IMR-90 (cell line): ENCODE measurements at places on chromosomes 2 and 18. TPM values are rescaled to one million over a fixed set of nuclear protein-coding genes. Genes with fewer than 3 reads are reported as not detected.

NAT8 gene
- not detected in 2 replicates for total RNA-seq

TUBA4B gene
- total RNA-seq = not detected in 2 replicates

TUBA3E gene
- not detected in 2 replicates for total RNA-seq

TWIST2 gene
- 9.3 and 14.7 TPM in 2 replicates for total RNA-seq

ATIC gene
- 29.4 and 30.5 TPM in 2 replicates for total RNA-seq

TFCP2L1 gene
- total RNA-seq = not detected in 2 replicates

SIX2 gene
- total RNA-seq = not detected in 2 replicates

POTEI gene
- total RNA-seq = not detected in 2 replicates

KLHL14 gene
- total RNA-seq = not detected in 2 replicates

GRCh38 chr18:75875559-75875958 lies 448.1 kb upstream of the SMIM21 start:
- H3K4me3 ChIP-seq = no peak overlapping the region
- no peaks in the 10 kb centered on the region for H3K4me1 ChIP-seq
- no peak overlapping the region for H3K27ac ChIP-seq
- H3K27me3 ChIP-seq = no peaks in the 10 kb centered on the region
- H3K36me3 ChIP-seq = no peaks in the 10 kb centered on the region

GRCh38 chr2:237345891-237346640 lies 67.9 kb downstream of the COL6A3 start:
- peak overlapping the region; percentile 55; the same call in 1 of the 2 replicates for H3K27ac ChIP-seq
- no peak overlapping the region for H3K4me3 ChIP-seq
- H3K4me1 ChIP-seq = peaks cover 4% of the 10 kb centered on the region; the same call in 1 of the 2 replicates
- DNase-seq = peak; percentile 43

DNA sequence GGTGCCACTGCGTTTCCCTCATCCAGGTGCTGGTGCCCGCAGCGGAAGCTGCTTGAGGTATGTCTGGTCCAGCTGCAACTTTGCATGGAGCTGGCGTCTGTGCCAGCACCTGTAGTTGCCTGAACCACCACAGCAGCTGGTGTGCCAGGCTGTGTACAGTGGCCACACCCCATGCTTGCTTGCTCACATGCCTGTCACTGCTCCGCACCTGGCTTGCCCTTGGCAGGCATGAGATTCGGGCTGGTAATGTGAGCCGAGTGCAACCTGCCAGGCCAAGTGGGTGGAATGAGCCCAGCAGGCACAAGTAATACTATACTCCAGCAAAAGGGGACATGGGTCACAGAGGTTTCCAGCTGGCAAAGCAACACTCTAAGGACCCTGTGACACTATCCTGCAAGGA lies 1123.3 kb upstream of the ACVR2A start:
- H3K27me3 ChIP-seq = no peaks in the 10 kb centered on the region
- H3K4me3 ChIP-seq = no peak overlapping the region
- H3K27ac ChIP-seq = no peak overlapping the region
- no peaks in the 10 kb centered on the region for H3K36me3 ChIP-seq

DNA sequence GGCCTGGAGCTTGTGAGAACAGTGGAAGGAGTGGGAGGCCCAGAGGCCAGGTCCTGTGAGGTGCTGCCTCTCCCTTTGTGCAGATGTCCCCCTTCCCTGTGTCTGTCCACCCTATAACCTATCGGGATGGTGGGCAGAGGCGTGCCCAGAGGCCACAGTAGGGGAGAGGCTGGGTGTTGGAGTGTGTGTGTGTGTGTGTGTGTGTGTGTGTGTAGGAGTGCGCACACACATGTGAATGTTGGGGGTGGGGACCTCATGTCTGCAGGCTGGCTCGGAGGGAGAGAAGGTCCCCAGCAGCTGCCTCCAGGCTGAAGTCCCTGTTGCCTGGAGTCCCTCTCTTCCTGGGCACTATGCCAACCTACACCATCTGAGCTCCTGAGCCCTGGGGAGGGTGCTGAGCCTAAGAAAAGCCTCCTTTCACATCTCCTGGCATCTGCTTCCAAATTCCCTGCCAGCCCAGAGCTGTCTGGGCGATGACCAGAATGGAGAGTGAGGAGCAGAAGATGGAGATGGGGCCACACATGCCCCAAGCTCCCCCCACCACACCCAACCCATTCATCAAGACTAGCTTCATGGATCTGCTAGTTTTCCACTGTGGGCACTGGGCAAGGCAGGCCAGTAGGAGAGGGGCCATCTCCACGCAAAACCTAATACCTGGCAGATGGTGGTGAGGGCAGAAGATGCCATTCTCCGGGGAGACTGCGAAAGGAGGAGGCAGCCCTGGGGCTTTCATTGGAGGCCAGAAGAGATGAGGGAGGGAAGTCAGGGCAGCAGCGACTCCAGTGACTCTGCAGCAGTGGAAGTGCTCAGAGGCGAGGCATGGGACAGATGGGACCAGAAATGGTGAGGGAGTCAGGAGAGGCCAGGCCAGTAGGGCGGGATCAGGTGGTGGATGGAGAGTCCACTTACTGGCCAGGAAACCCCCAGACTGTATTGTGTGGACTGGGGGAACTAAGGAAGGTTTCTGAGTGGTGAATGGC lies 20.3 kb downstream of the KCNK3 start:
- peaks cover 42% of the 10 kb centered on the region for H3K27me3 ChIP-seq
- no peak for DNase-seq
- no peaks in the 10 kb centered on the region for H3K4me1 ChIP-seq

GRCh38 chr18:36031903-36032302 lies 35.5 kb downstream of the RPRD1A start:
- H3K36me3 ChIP-seq = peaks cover 4% of the 10 kb centered on the region
- no peak overlapping the region for H3K27ac ChIP-seq
- DNase-seq = no peak
- peaks cover 1% of the 10 kb centered on the region; the same call in 1 of the 2 replicates for H3K4me1 ChIP-seq
- H3K27me3 ChIP-seq = no peaks in the 10 kb centered on the region
- H3K4me3 ChIP-seq = no peak overlapping the region

DNA sequence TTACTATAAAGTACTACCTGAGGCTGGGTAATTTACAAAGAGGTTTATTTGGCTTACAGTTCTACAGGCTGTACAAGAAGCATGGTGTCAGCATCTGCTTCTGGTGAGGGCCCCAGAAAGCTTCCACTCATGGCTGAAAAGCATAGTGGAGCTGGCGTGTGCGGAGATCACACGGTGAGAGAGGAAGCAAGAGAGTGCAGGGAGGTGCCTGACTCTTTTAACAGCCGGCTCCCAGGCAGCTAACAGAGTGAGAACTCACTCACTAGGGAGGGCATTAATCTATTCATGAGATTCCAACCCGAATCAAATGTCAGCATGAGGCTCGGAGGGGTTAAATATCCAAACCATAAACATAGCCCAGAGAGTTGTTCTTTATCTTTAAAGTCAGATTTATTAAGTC lies 117.3 kb downstream of the LDLRAD4 start:
- no peak overlapping the region for H3K27ac ChIP-seq
- H3K4me3 ChIP-seq = no peak overlapping the region
- no peaks in the 10 kb centered on the region for H3K27me3 ChIP-seq
- no peak for DNase-seq
- no peaks in the 10 kb centered on the region for H3K36me3 ChIP-seq

DNA sequence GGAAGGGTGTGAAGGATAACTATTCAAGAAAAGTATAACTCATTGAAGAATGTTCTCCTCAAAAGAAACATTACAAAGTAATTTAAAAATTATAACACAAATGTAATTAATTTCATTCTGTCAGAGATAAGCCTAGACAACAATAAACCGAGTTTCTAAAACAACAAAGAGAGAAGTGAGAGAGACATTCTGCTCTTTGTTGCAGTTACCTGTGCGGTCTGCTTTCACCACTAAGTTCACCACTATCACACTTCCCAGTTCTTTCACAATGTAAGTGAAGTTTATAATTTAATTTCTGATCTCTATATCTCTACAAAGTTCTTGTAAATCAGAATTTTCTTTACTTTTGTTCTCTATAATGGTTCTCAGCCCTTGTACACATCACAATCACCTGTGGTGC lies 76.3 kb upstream of the FRZB start:
- H3K4me3 ChIP-seq = no peak overlapping the region
- H3K27me3 ChIP-seq = no peaks in the 10 kb centered on the region
- H3K27ac ChIP-seq = no peak overlapping the region
- no peak for DNase-seq
- H3K4me1 ChIP-seq = peaks cover 5% of the 10 kb centered on the region

GRCh38 chr2:26936855-26937254 lies 33.6 kb upstream of the MAPRE3 start:
- no peaks in the 10 kb centered on the region for H3K4me1 ChIP-seq
- H3K4me3 ChIP-seq = no peak overlapping the region
- H3K27me3 ChIP-seq = peaks cover 52% of the 10 kb centered on the region
- no peaks in the 10 kb centered on the region for H3K36me3 ChIP-seq
- no peak overlapping the region for H3K27ac ChIP-seq

DNA sequence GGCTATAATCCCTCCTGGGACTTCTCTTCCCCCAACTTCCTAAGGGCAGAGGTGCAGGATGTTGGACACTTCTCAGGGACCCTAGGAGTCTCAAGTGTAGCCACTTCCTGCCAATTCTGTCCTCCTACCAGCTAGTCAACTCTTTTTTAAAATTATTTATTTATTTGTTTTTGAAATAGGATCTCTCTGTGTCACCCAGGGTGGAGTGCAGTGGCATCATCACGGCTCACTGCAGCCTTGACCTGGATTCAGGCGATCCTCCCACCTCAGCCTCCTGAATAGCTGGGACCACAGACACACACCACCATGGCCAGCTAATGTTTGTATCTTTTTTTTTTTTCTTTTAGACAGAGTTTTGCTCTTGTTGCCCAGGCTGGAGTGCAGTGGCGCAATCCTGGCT lies 11.5 kb downstream of the SFTPB start:
- H3K4me3 ChIP-seq = no peak overlapping the region
- peaks cover 18% of the 10 kb centered on the region for H3K4me1 ChIP-seq
- no peaks in the 10 kb centered on the region for H3K27me3 ChIP-seq
- peaks cover 4% of the 10 kb centered on the region for H3K36me3 ChIP-seq

DNA sequence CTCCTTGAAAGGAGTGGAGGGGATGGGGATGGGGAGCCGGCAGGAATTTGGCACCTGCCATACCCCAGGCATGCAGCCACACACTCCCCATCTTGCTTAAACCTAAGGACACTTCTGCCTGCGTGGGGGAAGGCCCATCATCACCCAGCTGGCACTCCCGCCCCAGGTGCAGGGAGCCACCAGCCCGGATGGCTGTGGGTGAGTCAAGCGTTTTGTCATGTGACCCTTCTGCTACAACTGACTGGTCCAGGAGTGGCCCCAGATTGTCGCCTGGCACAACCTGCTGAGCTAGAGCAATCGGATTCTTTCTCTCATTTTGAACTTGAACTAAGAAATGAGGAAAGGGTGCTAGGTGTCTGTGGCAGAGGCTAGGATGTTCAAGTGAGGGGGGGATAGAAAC lies 61.3 kb downstream of the TSN start:
- H3K4me3 ChIP-seq = no peak overlapping the region
- H3K27ac ChIP-seq = no peak overlapping the region
- DNase-seq = no peak
- no peaks in the 10 kb centered on the region for H3K27me3 ChIP-seq

DNA sequence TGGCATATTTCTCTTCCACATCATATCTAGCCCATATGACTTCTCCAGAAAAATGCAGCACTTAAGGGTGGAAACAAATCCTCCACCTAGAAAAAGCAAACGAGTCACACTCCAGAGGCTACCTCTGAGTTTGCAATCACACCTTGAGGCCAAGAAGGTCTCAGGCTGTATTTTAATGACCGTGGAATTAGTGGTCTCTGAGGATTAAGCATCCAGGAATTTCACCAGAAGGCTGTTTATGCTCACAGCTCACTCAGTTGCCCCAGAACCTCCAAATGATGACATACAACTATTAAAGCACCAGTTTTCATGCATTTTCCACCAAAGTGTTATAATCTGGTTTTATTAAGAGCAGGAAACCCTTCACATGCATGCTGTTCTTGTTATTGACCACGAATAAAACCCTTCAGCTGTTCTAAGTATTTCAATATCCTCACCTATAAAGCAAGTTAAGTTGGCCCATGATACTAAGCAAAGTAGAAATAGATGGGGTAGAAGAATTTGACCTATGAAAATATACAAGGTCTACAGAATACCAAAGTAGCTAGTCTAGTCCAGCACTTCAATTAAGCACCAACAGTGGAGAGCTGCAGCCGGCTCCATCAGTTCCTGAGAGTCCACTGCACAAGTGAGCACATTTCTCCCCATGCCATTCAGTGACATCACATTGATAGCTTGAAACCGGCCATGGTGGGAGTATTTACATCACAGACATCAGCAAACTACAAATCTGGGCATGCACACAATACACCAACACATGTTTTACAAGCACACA lies 39.5 kb upstream of the SLC14A1 start:
- peaks cover 27% of the 10 kb centered on the region for H3K4me1 ChIP-seq
- no peaks in the 10 kb centered on the region for H3K36me3 ChIP-seq
- no peak overlapping the region; the same call in 1 of the 2 replicates for H3K27ac ChIP-seq
- H3K27me3 ChIP-seq = no peaks in the 10 kb centered on the region

GRCh38 chr2:171008550-171009205 lies 79.6 kb downstream of the GORASP2 start:
- no peak overlapping the region for H3K4me3 ChIP-seq
- H3K27ac ChIP-seq = no peak overlapping the region
- DNase-seq = no peak
- H3K27me3 ChIP-seq = no peaks in the 10 kb centered on the region

- H3K4me3 ChIP-seq = peak within 1 kb of the TSS; percentile 48
- H3K36me3 ChIP-seq = peaks cover 5% of the 10 kb centered on the region; the same call in 1 of the 2 replicates
- no peaks in the 10 kb centered on the region for H3K27me3 ChIP-seq
- DNase-seq = peak; percentile 82
Observed at GRCh38 chr2:126655500-126656430, at the start of gene GYPC. TSS of gene GYPC (plus strand) at chr2:126656158. CDS start at chr2:126656264, 106 bp downstream.

DNA sequence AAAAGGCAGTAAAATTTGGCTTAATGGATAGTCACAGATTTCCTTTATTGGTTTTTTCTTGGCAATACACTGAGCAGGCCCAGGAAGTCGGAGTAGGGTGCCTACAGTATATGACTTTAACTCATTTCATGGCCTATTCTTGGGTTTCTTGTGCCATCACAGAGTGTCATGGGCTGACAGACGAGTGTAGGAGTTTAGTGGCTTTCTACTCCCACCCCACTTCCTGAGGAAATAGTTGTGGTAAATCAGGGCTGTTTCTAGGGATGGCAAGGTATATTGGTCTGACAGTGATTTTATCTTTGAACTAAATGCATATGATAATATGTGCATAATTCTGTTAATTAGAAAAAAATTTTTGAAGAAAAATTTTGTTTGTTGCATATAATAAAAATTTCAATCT lies 100.1 kb downstream of the PLCL1 start:
- DNase-seq = no peak
- H3K36me3 ChIP-seq = no peaks in the 10 kb centered on the region
- H3K4me1 ChIP-seq = peaks cover 1% of the 10 kb centered on the region; the same call in 1 of the 2 replicates

- H3K36me3 ChIP-seq = peaks cover 21% of the 10 kb centered on the region
- H3K27me3 ChIP-seq = no peaks in the 10 kb centered on the region
- DNase-seq = peak; percentile 14
- 0 out of 2 replicates have a peak overlapping the region, but pooled peaks have one; percentile 11 for H3K27ac ChIP-seq
- H3K4me1 ChIP-seq = peaks cover 26% of the 10 kb centered on the region
- peak overlapping the region; percentile 23 for H3K4me3 ChIP-seq
Observed at GRCh38 chr2:25252291-25253152, 84.1 kb upstream of the POMC start.

DNA sequence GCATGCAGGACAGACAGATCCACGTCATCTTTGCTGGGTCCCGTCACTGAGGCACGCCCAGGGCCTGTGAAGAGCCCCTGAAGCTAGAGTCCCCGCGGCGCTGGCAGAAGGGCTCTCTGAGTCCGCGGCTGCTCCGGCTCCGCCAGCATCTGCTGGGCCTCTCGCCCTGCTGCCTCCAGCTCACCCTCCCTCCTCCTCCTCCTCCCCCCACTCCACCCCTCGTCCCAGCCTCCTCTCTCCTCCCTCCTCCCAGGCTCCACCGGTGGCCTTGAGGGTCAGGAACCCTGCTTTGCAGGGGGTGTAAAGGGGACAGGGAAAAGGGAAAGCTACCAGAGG lies at the start of gene TNS1:
TSS of gene TNS1 (minus strand) at position 151 of the 336 bp plus-strand sequence. CDS start at position 28, 123 bp downstream.
- peak within 1 kb of the TSS; percentile 85 for H3K4me3 ChIP-seq
- H3K27me3 ChIP-seq = no peaks in the 10 kb centered on the region
- H3K36me3 ChIP-seq = no peaks in the 10 kb centered on the region; the same call in 1 of the 2 replicates
- peak; percentile 65 for DNase-seq
- H3K27ac ChIP-seq = peak within 1 kb of the TSS; percentile 94
- H3K4me1 ChIP-seq = peaks cover 41% of the 10 kb centered on the region
